ENCODE measurements at places on chromosomes 1 and 21.

DNA sequence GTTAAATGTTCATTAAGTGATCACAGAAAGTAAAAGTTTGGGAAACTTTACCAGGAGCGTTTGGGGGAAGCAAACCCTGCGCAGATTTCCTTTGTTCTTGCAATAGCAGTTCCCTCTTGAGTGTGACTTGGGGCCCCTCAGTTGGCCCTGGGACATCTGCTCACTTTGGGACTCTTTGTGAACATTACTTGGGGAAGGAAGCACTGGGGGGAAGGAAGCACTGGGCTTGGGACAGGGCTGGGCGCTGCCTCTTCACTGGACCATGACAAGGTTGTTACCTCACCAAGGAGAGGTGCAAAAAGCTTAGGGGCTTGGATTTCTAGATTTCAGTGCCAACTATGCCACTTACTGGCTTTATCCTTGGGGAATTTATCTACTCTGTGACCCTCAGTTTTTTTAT, 63.5 kb downstream of the ETS2 start:
- no peak for DNase-seq

DNA sequence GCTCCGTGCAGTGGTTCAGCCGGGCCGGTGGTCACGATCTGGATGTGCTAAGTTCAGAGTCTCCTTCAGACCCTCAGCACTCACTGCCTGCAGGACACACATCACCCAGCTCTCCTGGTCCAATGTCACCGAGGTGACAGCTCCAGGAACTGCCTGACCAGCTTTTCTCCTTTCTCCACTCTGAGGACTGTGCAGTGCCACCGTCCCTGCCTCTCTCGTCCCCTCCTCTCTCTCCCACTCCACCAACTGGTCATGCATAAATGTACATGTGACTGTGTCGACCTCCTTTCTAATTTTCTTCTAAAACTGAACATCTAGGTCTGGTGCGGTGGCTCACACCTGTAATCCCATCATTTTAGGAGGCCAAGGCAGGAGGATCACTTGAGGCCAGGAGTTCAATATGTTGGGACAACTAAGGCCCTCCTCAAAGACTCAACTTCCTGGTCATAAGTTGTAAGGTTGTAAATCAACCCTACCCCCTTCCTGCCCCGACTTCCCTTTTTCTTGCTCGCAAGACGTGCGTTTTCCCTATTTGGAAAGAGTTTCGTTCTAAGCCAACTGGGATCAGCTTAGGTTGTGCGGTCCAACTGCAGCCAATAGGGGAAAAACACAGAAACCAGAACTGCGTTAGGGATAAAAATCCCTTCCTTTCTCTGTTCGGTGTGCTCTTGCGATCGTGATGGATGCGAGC, 53.1 kb downstream of the MEGF6 start:
- DNase-seq = no peak

- DNase-seq = no peak
Observed at GRCh38 chr1:186775881-186776560, 52.7 kb upstream of the PLA2G4A start.

GRCh38 chr1:24586970-24587820, 31.3 kb downstream of the NCMAP start:
- DNase-seq = no peak

GRCh38 chr1:86516335-86516734, 30.5 kb upstream of the CLCA4 start:
- no peak for DNase-seq

DNA sequence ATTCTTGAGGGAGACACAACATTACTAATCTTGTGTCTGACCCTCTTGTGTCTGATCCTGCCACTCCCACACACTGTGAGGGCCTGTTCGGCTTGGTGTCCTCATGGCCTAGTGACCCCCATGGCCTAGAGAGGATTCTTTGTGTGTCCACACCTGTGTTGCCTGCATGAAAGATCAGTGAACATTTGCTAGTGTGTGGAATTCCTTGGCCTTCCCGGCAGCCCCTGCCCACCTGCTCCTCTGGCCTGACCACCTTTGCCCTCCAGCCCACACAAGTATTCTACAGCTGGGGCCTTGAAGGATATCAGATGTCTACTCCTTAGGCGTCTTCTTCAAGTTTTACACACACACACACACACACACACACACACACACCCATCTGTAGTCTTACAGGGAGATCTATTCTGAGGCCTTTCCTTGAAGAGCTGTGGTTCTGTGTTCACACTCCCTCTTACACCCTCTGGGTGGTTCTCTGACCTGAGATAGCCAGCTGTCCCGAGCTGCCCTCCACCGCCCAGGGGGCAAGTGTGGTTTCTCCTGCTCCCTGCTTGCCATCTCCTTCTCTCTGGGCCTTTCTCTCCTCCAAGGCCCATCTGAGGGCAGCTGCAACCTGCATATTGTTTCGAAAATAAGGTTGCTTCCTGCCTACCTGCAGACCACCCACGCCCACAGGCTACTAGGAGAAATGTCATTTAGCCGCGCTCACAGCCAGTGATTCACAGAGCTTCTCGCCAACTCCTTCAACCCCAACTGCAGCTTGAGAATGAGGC, 45.4 kb downstream of the CD247 start:
- no peak for DNase-seq

- DNase-seq = no peak
Observed at GRCh38 chr1:116847688-116848531, 61.8 kb upstream of the PTGFRN start.

DNA sequence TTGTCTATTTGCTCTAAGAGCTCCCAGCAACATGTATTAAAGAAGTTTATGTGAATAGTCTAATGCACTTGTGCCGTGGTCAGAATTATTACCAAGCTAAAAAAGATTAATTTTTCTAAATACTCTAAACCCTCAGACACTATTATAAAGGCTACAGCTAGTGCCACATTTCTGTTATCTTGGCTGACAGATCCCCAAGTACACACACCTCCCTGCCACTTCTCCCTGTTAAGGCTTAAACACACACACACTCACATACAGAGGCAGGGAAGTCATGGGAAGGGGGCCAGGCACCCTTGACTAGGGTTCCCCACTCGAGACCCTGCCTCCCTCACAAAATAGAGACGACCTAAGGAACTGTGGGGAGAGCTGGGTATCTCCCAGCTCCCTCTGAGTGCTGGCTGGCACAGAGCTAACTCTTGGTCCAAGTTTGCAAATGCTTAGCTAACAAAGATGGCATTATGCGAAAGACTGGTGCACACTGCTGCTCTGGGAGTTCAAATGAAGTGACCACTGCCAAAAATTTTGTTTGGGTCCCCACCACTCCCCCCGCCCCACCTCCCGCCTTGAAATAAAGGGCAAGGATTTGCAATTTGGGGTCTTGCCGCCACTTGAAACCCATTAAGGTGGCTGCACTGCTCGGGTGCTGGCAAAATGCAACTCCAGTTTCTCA, 9.8 kb downstream of the SSBP3 start:
- no peak for DNase-seq

GRCh38 chr1:64337475-64337874, 132.5 kb upstream of the CACHD1 start:
- DNase-seq = no peak

- DNase-seq = no peak
Observed at GRCh38 chr1:177848577-177848976, 121.3 kb downstream of the SEC16B start.

- DNase-seq = no peak
Observed at GRCh38 chr1:39043513-39043912, 17.4 kb downstream of the NDUFS5 start.

DNA sequence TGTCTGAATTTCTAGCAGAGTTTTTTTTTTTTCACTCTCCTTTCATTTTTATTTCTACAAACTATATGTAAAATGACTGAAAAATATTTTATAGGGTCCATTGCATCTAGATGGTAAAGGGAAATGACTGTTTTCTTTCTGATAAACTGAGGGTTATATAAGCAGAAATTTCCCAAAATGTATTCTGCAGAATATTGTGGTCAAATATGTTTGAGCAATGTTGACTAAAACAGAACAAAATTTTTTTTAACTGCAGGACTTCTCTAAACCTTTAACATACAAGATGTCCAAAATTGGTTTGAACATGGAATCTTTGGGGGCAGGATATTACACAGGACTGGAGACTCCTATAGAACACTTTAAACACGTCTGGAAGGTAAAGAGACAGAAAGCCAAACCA, 190.5 kb downstream of the TOMM20 start:
- DNase-seq = no peak
